ENCODE measurements at places on chromosomes 16 and 17.

DNA sequence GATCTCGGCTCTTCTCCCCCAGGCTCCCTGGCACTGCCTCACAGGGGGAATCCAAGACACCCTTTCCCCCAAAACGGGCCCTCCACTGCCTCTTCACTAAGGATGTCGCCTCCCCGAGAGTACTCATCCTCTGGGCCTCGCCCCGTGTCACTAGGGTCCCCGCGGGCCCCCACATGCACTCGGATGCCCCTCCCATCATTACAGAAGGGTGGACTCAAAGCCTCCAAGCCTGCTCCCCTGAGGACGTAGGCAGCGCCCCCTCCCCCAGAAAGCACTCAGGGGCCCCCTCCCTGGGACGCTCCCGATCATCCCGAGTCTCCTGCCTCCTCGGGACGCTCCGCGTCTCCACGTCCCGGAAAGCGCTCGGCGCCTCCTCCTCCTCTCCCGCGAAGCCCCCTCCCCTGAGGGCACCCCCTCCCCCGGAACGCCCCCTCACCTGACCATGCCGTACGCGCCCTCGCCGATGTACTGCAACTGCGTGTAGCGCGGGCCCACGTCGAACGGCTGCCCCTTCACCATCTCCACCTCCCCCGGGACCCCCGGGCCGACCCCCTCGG is 338 bp downstream of the MAPK3 start:
- DNase-seq, result no peak

DNA sequence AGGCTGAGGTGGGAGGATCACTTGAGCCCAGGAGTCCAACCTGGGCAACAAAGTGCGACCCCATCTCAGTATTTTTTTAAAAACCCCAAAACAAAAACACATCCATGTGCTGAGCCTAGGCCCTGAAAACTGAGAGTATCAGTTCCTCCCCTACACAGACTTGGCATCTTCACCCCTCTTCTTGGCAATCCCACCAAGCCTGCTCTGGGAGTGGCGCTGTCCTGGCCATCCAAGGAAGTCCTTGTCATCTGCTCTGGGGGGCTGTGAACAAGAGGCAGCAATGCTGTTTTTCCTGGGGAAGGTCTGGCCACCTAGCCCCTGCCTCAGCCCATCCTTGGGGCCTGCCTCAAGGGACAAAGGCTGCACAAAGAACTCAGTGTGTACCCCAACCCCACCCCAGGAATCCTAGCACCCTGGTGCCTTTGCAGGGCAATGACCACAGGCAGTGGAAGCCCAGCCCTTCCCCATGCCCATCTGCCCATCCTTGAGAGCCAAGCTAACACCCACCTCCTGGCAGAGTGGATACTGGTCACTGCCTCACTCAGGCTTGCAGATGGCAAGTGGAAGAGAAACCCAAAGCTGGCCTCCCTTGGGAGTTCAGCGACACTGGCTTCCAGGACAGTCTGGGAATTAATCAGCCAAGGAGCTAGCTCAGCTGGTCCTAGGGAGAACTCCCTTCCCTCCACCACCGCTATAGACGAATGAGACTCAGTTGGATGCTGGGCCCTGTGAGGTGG is 14.8 kb upstream of the GFOD2 start:
- DNase-seq, result no peak

- DNase-seq, result no peak
These were observed 85.2 kb downstream of the SMG6 start for GRCh38 chr17:2218426-2218825.

GRCh38 chr17:80316431-80316830 is 55.8 kb downstream of the RNF213 start:
- DNase-seq, result no peak

DNA sequence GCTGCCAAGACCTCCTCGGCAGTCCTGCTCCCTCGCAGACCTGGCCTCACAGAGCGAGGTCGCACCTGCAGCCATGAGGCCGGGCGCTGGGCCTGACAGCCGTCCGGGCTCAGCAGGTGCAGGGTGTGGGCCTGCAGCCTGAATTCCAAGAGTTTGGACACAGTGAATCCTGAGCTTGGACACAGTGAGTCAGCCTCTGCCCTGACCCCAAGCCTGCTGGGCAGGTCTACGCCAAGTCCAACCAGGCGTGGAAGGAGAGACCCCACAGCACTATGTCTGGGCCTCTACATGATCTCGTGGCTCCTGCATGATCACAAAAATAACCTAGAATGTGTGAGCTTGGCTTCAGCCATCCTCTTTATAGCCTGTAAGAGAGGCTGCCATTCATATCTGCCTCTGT is 121.0 kb downstream of the C16orf95 start:
- no peak for DNase-seq

GRCh38 chr16:396605-397004 is 394 bp upstream of the NME4 start:
- no peak for DNase-seq

GRCh38 chr17:40511136-40511535 is 9.7 kb upstream of the TNS4 start:
- DNase-seq, result no peak

DNA sequence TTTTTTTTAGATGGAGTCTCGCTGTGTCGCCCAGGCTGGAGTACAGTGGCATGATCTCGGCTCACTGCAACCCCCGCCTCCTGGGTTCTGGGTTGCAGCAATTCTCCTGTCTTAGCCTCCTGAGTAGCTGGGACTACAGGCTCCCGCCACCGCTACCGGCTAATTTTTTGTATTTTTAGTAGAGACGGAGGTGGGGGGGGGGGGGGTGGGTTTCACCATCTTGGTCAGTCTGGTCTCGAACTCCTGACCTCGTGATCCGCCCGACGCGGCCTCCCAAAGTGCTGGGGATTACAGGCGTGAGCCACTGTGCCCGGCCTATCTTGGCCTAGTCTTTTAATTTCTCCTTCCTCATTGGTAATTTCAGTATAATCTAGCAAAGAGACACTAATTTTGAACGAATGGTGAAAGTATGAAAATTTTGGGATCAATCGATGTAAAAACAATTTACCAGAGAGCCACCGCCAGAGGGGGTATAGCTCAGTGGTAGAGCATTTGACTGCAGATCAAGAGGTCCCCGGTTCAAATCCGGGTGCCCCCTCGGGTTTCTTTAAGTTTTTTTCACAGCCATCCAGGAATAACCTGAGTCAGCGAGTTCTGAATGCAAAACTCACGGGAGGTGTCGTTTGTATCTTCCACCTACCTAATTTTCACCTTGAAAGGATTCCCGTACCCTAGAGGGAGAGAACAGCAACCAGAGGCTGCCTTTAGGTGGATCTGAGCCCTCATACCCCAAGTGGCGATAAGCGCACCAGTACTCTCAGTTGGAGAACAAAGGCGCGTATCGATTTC is 2.5 kb upstream of the LASP1 start:
- DNase-seq, result peak; percentile 44

GRCh38 chr16:12455287-12455798 is 348.3 kb downstream of the CPPED1 start:
- no peak for DNase-seq

DNA sequence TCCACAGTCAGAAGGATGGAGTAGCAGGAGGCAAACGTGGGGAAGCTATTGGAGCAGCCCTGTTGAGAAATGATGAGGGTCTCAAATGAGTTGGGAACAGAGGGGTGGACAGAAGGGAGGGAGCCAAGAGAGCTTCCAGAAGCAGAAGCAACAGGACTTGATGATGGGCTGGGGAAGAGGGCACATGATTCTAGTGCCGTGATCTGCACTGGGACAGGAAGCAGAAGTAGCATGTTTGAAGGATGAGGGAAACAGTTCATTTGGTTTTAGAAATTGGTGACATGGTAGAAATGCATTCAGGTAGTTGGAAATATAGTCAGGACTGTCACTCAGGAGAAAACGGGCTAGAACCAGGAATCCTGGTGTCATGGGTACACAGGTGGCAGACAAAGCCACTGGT is 19.4 kb downstream of the EMP2 start:
- no peak for DNase-seq

DNA sequence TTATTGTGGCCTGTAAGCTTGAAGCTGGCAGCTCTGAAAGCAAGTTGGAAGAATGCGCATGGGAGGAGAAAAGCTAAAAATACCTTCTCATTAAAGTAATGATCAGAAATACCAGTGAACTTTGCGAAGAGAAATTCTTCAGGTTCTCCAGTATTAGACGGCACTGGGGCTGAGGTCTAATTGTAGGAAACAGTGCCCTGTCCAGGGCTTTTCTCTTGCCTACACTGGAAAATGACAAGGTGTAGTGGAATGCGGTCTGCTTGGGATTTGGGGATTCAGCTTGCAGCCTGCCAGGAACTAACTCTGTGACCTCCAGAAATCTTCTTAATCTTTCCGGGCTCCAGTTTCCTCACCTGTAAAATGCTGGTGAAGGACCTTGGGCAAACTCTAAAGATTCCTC is 53.3 kb upstream of the KCNJ16 start:
- no peak for DNase-seq

DNA sequence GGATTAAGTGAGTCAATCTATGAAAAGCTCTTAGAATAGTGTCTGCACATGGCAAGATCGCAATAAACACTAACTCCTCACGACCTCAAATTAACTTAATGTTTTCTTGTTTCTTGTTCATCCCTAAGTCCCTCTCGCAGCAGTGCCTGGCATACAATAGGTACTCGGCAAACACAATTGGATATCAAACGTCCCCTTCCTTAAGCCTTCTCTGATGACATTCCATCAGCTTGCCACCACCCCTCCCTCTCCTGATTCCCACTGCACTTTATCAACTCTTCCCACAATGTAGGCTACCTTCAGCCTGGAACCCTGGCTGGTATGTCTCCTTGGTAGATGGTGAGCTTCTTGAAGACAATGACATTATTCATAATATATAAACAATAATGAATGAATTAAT is 33.3 kb downstream of the CCDC42 start:
- DNase-seq, result no peak

- DNase-seq, result no peak
These were observed 769.6 kb downstream of the CDH11 start for GRCh38 chr16:64352246-64352645.

DNA sequence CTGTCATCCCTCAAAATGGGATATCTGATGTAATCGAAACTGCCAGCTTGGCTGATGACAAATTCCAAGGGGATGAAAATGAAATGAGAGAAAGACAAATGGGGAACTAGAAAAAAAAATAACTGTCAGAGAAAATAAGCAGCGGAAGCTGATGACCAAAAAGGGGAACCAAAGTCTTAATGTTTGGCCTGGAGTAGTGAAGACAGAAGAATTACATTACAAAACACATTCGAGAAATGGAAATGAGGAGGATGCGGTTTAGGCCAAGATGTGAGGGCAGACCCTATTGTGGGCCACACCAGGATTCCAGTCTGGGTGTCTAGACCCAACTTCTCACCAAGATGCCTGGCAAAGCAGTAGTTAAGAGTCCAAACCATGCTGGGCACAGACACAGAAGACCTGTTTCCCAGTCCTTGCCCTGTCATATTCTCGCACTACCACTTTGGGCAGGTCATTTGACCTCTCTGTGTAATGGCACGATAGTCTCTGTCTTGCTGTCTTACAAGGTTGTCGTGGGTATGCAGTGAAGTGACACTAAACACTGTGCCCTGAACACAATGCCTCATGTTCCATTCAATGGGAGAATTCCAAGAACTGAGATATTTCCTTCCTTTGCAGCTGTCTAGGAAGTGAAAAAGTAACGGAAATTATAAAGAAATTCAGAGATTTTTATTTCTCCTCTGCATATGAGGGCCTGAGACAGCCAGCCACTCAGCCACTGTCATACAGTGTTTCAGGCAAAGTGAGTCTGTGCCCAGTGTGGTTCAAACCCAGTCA is 12.3 kb upstream of the CCL2 start:
- DNase-seq, result no peak

- no peak for DNase-seq
These were observed 430 bp downstream of the AMFR start for GRCh38 chr16:56424791-56425438.

DNA sequence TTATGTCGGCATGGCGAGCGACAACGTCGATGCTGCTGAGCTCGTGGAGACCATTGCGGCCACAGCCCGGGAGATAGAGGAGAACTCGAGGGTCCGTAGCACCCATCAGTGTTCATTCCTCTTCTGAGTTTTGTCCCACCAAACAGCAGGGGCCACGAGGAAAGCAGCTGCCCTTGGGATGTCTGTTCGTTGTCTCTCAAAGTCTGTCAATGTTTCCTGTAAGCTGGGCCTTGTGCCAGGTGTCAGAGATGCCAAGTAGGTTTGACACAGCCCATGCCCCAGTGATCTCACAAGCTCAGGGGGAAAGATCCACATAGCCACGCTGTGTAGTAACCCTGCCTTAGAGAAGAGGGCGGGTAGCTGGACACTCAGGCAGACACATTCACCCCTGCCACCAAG is 22.6 kb downstream of the NTAN1 start:
- no peak for DNase-seq

DNA sequence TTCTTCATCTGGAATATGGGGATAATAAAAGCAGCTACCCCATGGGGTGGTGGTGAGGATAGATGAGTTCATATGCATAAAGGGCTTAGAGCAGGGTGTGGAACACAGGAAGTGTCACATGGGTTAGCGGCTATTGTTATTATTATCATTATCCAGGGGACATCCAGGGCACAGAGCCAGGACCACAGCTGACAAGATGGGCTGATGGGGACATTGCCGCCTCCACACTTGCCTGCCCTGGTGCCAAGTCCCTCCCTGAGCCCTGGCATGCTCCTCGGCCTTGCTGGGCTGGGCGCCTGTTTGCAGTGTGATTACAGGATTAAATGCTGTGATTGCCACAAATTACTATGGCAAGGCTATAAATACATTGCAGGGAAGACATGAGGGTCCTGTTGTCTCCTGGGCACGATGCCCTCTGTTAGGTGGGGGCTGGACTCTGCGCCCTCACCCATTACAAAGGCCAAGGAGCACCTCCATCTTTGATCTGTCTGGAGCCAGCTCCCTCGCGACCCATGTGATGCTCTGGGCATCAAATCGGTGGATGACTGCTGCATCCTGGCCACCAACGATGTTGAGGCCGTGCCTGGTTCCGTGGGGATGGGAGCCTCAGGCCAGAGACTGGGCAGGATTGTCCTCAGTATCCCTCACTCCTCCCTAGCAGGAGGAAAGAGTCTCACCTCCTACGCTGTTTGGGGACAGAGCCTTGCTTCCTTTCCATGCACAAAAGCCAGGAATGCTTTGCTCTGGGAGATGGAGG is 43.2 kb downstream of the PIMREG start:
- DNase-seq, result no peak

- DNase-seq, result no peak
These were observed 2.3 kb downstream of the NGFR start for GRCh38 chr17:49497148-49498028.

Data from fibroblast of skin of left quadriceps (primary cell).